Tibial nerve (tissue), 4 donors: ENCODE measurements at places on chromosomes 6 and 20. TPM values are rescaled to one million over a fixed set of nuclear protein-coding genes. Genes with fewer than 3 reads are reported as not detected.

DNA sequence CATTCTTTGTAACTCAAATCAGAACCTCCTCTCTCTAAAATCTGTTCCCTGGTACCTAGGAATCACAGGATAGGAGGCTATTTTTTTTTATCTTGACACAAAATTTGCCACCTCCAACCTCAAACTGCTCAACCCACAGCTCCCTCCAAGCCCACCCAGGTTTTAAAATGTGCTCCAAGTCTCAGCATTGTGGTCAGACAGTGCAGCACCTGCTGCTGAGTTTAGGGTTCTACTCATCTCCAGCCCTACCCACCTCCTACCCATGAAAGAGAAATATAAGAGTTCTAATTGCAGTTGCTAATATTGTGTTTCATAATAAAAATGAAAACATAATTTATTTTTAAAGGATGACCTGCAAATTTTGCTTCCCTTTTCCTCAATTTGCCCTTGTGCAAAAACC lies 496.5 kb downstream of the MAFB start:
- no peak for DNase-seq

DNA sequence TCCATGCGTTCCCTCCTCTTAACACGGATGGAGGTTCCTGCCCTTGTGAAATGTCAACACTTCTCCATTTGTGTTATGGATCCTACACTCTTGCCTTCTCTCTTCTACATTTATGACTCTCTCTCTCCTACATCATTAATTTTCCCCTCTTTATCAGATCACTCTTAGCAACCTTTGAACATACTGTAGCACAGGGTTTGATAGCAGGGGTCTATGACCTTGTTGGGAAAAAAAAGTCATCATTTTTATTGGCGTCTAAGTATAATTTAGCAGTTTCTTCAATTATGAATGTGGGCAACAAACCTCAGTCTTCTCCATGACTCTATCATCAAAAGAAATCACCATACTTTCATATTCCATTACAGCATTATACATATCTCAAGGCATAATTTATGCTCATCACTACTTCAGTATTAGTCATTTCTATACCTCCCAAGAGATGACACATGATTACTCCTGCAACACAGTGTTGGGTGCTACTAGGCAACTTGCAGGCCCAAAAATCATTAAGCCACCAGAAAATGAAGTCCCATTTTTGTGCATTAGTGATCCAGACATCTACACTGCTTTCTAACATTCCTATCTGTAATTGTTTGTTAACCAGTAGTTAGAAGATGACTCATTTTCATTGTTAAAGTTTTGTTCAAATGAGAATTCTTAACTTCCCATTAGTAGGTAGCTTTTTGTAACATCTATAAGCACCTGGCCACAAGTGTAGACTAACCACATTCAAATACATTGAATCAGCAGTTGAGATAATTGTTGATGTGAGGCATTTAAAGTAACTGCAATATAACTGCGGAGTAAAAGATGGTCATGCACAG lies 9.5 kb downstream of the CYP39A1 start:
- DNase-seq = no peak

DNA sequence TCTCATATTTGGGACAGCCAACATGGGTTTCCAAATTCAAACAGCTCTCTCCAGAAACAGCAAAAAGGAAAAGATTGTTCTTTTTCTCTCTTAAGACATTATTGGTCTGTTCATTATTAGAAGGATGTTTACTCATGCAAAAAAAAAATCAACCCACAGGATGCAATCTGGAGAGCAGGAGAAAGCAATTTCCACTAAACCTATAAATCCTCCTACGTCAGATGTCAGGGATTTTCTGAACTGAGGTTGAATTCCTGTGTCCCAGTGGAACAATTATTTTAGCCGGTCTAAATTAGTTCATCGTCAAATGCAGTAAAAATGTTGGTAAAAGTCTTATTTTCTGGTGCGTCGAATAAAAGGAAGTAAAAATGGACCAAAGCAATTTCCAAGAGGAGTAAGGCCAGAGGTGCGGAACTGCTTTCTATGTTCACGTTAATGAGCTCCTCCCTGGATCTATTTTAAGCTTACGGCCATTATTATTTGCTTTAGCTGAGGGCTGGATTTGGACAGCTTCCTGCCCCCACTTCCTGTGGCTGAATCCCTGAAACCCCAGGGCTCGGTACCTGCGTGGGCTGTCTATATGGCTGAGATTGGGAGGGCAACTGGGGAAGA lies at the start of gene GABRR1:
GABRR1 (minus strand) TSS at position 60 of the 612 bp plus-strand sequence; CDS start at position 24, 36 bp downstream.
- DNase-seq = no peak

CCN6 gene
- 0.42 TPM for total RNA-seq

RIPPLY2 gene
- total RNA-seq = 0.21 TPM

DCDC2 gene
- not detected for total RNA-seq
